ENCODE measurements at places on chromosomes 2 and 18.

GRCh38 chr2:240258685-240259084 is 118.2 kb upstream of the OTOS start:
- no peak for DNase-seq

DNA sequence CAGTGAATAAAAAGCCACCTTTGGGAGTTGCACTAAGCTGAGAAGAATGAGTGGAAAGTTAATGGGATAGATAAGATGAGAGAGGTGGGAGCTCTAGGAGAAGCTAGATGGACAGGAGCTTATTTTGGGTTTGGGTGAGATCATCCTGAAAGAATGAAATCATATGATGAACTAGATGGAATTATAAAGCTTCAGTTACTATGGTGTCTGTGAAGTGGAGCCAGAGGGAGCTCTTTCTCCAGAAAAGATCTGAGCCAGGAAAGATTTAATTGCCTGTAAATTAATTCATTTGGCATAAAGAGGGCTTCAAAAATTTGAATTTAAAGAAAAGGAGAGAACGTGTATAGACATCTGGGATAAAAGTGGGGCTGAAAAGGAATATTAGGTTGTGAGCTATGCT is 10.3 kb downstream of the DNAH6 start:
- no peak for DNase-seq

GRCh38 chr2:144114760-144115159 is 405.2 kb downstream of the ZEB2 start:
- no peak for DNase-seq

DNA sequence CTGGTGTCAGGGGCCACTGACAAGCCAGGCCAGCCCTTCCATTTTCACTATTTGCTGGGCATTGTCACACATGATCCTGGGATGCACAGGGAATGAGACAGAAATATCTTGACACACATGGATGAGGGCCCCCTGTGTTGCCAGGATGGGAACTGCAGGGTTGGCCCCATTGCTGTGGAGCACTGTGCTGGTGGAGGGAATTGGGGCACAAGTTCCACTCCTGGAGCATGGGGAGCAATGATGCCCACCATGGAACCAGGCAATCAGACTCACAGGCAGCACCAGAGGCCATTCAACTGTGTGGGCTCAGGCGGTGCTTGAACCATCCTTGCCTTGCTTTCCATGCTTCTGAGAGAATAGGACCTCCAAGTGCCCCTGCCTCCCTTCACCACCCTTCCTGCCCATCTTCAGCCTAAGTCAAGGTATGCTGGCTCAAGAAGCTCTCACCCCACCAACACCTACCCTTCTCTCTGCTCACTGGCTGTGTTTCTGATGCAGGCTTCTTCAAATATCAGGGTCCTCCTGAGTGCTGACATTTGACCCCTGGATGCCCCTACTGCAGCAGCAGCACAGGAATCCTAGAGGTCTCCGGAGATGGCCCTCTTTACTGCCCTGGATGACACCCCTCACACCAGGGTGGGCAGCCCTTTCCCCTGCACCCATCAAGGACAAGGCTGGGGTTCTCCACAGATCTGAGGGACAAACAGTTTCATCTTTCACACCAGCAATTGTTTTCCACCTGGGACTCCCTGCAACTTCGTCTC is 11.0 kb downstream of the ADRA2B start:
- DNase-seq: no peak

DNA sequence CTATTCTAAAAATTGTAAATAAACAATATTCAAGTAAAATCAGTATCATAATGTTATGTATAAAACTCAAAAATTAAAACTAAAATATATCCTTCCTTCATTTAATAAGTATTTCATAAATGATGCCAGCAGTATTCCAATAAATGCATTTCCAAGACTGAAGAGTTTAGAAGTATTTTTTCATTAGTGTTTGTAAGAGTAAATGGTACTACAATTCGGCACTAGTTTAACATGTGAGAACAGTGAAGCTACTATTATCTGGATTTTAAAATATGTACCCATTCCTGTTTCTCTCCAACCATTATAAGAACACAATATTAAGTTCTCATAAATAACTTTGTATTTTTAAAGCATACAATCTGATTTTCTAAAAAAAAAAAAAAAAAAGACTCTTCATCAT is 3.3 kb downstream of the BAZ2B start:
- no peak for DNase-seq

- DNase-seq: no peak
Measured at GRCh38 chr18:14941256-14941655, 193.3 kb downstream of the ANKRD30B start.
